ENCODE measurements at places on chromosomes 6 and 20.

DNA sequence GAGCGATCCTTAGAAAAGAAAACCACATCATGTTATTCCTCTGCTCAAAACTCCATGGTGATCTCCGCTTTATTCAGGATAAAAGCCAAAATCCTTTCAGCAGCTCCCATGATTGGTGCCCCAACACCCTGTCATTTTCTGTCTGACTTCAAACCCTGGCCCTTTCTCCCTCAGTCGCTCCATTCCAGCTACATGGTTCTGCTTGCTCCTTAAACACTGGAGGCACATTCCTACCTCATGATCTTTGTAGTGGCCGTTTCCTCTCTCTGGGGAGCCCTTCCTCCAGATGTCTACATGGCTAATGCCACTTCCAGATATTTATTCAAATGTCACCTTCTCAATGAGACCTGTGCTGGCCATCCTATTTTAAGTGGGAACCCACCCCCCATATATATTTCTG is 100.8 kb downstream of the CAP2 start:
- no peak for DNase-seq

DNA sequence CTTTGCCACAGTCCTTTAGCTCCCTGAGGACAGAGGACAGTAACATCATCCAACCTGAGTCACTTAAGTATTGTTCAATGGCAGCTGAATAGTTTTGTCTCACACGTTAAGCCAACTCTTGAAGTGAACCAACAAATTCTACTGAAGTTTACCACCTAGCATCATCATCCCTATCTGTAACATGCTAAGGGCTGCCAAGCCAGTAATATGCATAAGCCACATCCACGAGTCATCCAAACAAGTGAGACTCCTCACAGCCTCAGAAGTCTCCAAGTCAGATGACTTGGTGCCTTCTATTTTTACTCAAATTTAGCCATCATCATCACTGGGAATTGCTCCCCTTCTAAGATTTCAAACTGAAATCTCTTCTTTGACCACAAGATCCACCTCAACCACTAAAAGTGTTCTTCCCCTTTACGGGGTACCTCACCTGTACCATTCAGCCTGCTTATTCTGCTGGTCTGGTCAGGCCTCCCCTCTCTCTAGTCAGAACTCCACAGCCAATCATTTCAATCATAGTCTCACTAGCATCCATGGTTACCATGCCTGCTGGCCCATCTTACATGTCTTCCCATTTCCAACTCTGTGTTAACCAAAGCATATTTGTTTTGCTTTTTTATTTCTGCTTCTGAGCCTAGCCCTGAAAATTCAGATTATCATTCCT is 73.7 kb downstream of the DTNBP1 start:
- DNase-seq = peak; percentile 32

- DNase-seq = no peak
Observed at GRCh38 chr20:25125636-25126035, 43.7 kb upstream of the VSX1 start.

DNA sequence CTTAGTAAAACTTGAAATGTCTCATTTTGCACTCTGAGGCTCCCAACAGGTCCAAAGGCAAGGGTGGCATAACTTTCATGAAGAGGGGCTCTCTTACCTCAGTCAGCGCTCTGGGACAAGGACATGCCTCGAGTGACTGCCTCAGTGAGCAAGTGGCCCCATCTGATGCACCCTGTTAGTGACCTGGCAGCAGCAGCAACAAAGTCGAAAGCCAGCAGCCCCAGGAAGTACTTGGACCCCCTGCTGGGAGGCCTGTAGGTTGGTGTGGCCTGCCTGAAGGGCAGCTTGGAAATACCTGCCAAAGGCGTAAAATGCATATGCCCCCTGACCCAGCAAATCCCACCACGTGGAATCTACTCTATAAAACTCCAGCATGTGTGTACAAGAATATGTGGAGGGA is 13.2 kb downstream of the MAP1LC3A start:
- no peak for DNase-seq

DNA sequence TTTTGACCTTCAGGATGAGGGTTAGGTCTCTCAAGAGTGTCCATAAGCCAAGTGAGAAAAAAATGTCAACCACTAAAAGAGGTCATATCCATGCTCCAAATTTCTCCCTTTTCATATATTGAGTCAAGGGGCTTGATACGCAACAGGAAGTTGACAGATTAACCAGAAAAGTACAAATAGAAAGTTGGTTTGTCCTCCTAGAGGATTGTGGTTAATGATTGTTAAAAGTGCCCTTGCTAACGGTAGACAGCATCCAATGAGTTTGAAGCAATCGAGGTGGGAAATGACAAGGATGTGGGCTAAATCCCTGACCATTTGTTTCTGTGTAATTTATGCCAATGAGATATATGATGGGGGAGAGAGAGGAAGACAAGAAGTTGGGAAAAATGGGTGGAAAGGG is 18.1 kb upstream of the HBS1L start:
- DNase-seq = no peak

- DNase-seq = peak; percentile 82
Observed at GRCh38 chr20:33933469-33933909, 60.2 kb upstream of the RALY start.

DNA sequence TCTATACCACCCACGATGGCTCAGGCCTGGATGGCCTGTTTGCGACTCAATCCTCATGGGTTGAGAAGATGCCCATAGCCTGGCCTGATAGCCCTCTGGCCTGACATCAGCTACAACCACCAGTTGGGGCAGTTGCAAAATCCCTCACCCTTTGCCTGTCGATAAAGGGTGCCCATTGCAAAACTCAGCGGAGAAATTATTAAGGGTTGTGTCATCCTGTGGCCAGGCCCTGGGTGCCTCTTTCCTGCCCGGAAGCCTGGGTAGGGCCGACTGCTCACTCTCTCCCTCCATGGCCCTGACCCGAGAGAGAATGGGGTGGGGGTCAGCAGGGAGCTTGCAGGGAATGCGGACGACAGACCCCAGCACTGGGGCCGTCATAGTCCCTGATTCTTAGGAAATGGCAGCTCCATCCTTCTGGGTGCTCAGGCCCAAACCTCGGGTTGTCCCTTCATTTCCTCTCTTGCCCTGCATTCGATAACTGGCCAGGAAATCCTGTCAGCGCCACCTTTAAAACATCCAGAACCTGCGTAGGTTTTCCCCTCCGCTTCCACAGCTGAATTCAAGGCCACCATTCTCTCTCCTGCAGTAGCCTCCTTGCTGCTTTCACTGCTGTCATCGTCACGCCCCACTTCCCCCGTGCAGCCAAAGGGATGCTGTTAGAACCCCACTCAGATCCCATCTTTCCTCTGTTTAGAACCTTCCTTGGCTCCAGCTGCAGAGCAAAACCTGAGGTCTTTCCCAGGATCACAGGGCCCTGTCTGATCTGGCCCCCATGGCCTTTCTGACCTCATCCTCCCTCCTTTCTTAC is 31.1 kb downstream of the CEBPB start:
- DNase-seq = peak; percentile 96

DNA sequence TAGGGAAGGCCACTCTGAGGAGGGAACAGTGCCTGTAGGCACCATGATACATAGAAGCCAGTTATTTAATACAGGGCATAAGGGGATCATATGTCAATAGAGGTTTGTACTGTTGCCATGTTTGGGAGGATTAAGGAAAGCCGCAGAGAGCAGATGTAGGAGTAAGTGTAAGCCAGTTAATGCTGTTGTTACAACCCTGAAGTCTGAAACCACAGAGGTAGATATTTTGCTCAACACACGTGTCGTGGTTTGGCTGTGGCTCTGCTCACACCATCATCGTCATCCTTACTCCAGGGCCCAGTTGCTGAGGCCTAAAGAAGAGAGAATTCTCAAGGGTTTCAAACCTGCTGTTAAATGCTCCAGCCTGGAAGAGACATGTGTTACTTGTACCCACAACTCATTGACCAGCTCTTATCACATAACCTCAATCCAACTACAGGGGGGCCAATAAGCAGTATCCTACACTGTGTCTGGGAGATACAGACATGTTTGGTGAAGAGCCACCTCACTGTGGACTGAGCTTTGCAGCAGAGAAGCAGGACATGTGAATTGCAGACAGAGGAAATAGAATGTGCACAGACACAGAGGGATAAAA is 31.0 kb upstream of the PSMF1 start:
- no peak for DNase-seq

DNA sequence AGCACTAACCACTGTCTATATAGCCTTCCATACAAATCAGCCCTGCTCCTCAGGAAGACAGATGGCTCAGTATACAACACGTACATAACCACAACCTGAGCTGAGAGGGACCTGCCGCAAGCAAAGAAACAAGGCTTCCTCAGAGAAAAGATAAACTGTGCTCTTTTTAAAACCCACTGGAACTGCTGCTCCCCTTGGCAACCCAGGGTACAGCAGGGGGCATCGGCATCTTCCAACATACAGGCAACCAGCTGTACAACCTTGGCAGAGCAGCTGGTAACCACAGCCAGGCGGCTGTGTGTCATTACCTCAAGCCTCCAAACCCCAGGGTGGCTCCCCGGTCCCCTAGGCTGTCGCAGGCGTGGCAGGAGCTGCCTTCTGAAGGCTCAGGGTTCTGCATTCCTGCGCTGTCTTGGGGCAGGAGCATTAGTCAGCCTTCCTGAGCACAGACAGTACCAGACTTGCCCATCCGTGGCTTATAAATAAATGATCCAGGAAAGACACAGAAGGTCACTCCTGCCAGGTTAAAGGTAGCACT is 249.5 kb downstream of the ADGRG6 start:
- no peak for DNase-seq
